ENCODE measurements at places on chromosomes 5 and 9.

GRCh38 chr5:54756301-54756700 lies 229.1 kb downstream of the ESM1 start:
- no peak for DNase-seq

GRCh38 chr5:10151656-10152055 lies 98.0 kb downstream of the ATPSCKMT start:
- DNase-seq = no peak

- DNase-seq = no peak
These were observed 100.2 kb downstream of the PIK3R1 start for GRCh38 chr5:68315679-68316271.

- DNase-seq = no peak
These were observed 6.1 kb downstream of the TMEM250 start for GRCh38 chr9:136112541-136112940.

GRCh38 chr9:90868555-90868954 lies 66.9 kb downstream of the SYK start:
- DNase-seq = no peak

GRCh38 chr9:125977223-125977622 lies 230.1 kb downstream of the PBX3 start:
- no peak for DNase-seq

GRCh38 chr5:172569861-172570558 lies 71.1 kb upstream of the NEURL1B start:
- DNase-seq = no peak

GRCh38 chr5:79517601-79518000 lies 3.7 kb upstream of the HOMER1 start:
- no peak for DNase-seq

DNA sequence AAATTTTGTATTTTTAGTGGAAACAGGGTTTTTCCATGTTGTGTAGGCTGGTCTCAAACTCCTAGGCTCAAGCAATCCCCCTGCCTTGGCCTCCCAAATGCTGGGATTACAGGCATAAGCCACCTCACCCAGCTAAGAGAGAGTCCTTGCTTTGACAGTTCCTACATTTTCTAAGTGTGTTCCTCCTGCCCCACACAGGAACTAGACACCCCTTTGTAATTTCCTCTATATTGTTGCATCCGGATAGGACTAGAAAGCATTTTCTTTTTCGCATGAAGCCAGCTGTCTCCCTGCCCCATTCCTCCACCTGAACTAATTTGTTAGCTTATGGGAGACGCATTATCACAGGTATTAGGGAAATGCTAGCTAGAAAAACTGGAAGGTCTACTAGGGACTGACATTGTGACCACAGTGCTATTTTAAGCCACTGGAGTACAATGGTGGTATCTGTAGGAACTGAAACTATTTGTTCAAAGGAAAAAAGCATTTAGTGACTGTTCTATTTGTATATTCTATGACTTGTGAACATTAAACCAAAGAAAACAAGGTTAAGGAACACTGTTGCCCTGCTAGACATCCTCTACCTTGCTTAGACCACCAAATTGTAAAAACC lies 214.1 kb downstream of the SMARCA2 start:
- no peak for DNase-seq

DNA sequence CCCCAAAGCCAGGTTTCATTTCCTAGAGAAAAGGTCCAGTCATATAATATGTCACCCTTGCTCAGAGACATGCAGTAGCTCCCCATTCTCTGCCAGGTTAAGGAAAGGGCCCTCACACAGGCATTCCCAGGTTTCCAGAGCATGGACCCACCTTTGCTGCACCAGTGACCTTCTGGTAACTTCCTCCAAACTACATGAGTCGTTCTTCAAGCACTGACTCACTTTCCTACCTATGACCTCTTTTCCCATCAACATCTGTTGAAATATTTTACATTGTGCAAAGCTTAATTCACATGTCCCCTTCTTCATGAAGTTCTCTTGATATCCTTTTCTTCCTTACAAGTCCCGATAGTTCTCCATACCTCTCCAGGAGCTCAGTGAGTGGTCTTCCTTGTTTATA lies 25.9 kb downstream of the SH3TC2 start:
- no peak for DNase-seq

DNA sequence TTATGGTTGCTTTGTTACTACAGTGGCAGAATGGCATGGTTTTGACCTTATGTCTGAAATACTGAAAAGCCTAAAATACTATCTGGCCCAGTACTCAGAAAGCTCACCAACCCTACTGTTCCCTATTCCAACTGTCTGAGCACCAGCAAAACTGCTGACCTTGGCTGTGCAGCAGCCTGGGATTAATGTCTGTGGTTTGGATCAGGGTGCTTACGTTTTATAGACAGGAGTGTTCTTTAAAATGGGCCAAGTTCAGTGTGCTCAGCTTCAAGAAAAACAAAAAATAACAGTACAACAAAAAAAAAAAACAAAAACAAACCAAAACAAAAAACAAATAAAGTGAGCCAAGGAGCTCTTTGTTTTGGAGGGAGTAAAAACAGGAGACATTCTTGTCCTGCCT lies 36.4 kb downstream of the SLC28A3 start:
- DNase-seq = no peak

DNA sequence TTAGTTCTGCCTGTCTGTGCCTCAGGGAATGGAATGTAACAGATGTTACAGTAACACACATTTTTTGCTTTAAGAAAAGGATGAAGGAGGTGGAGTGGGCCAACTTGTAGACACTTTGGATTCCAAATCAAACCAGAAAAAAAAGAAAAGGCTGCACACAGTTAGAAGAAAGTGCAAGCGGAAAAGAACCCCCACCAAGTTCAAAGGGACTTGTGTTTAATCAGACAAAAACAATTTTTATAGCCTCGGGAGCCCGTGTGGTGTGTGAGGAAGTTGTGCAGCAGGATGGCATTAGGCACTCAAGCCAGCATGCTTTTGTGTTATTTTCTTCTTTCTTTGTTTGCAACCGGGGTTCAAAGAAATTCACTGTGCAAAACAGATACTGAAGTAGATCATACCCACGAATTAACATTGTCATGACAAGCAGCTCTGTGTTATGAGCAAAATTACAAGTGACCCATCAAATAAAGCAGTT lies 189.5 kb downstream of the SEMA5A start:
- DNase-seq = no peak

Data from muscle of back (tissue), 13 donors.